RPMI8226 (cell line): ENCODE measurements at places on chromosomes 6 and 20.

DNA sequence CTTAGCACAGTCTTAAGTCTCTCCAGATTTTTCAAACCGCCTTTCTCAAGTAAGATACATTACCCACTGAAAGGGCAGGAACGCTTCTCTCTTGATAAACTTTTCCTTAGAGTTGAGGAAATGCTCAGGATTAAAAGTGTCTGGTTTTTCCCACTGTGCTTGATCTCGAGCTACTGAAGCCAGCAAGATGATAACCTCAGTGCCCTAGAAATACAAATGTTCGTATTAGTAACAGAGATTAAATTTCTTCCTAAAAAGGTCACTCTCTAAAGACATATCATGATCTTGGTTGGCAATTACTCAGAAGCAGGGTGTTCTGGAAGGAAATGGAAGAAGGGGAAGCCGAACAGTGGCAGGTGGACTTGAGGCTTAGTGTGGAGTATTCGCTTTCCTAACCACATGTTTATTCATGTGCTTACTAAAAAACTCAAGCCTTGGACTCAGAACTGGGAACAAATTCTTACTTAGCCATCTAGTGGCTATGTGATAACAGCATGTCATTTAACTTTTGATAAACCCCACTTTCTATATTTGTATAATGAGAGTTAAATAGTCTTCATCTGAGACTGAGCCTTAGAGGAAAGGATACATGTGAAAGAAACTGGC lies 20.1 kb downstream of the C6orf141 start:
- no peak for DNase-seq

DNA sequence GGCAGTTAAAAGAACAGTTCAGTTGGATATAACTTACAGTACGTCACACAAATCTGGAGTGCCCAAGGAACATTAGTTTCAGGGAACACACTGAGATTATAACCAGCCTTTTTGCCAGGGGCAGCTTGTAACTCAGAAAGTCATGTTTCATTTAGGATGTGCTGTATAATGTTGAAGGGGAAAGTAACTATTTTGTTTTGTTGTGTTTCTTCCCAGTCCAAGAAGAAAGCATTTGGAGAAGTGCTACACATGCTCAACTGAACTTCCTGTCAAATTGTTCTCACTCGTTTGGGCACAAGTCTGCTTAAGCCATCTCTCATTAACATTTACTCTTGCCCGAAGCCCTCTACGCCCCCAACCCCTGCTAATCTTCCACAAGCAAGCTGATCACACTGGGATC lies 157.9 kb downstream of the BTBD9 start:
- DNase-seq: no peak

DNA sequence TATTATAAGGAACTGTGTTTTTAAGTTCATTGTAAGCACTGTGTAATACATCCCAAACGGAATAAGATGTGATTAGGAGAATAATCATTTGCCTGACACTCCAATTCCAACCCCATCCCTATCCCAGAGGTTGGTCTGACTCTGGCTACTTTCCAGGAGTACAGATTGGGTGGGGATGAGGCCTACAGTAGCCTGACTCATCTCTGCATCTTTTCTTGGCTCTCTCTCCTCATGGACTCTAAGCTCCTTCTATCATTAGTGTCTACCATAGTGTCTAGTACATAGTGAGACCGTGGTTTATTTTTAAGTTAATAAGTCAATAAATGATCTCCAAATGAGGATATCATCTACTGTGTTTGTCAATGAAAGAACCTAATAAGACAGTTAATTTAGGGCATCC lies 92.2 kb upstream of the CNKSR3 start:
- DNase-seq: no peak

DNA sequence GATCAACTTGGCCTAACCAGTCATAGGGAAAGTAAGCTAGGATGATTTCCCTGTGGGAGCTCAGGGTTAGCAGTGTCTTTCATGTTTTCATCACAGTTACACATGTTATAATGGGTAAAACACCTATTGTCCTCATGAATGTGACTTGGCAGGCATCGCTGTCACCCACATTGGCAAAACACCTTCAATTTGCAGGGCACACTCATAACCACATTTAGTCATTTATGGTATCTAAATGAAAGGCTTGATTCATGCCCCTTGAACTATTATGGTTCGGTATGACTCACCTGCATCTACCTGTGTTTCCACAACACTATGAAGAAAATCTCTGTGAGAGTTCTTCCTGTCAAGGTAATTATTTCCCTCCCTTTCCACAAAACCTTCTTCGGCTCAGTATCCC lies 49.2 kb downstream of the FRK start:
- no peak for DNase-seq

- DNase-seq: no peak
These were observed 140.9 kb downstream of the LPA start for GRCh38 chr6:160523223-160523622.

GRCh38 chr6:125310994-125311649 lies 9.4 kb upstream of the HDDC2 start:
- peak; percentile 42 for DNase-seq

DNA sequence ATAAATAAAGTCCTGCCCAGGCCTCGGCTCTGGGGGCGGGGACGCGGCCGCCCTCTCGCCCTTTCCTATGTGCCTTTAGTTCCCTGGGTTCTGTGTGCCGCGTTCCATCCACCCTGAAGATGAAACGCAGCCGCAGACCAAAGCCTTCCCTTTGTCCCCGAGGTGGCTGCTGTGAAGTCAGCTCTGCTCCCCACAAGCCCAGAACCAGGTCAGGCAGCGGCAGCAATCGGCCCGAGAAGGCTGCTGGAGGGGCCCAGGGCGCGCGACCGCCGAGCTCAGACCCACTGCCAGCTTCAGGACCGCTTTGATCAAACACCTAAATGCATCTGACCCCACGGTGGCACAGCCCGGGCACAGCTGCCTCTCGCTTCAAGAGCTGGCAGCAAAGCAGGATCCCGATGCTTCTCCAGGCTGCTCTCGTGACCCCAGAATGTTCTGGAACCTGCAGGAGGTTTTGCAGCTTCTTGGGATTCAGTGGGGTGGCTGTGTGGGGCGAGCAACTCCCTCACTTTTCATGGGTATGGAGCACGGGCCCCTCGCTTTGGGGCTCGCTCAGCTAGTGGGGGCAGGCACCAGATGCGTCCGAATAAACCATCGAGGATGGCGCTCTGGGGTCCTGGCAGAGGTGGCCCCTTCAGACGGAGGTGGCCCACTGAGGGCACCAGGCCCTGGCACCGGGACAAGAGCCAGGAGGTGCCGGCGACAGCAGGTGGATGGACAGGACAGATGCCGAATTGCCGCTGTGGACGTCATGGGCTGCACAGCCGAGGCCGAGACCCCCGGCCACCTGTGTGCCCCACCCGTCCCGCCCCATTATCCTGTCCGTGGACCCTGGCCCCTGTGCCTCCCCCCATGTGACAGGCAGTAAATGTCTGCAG lies 13.0 kb downstream of the CHRNA4 start:
- DNase-seq: no peak
